ENCODE measurements at places on chromosomes 2 and 18. TPM values are rescaled to one million over a fixed set of nuclear protein-coding genes. Genes with fewer than 3 reads are reported as not detected.

The REG3G gene
- total RNA-seq = not detected

The HOXD11 gene
- total RNA-seq = not detected

The GALNT5 gene
- total RNA-seq = 0.67 TPM

The RPRM gene
- 1.1 TPM for total RNA-seq

The NT5C1B gene
- not detected for total RNA-seq

- no peak overlapping the region for H3K27ac ChIP-seq
- no peak overlapping the region for H3K4me3 ChIP-seq
- no peaks in the 10 kb centered on the region for H3K27me3 ChIP-seq
- no peak for DNase-seq
- H3K4me1 ChIP-seq = peaks cover 17% of the 10 kb centered on the region
Observed at GRCh38 chr2:237538901-237539300, 27.5 kb upstream of the PRLH start.

- no peak overlapping the region for H3K4me3 ChIP-seq
- H3K36me3 ChIP-seq = no peaks in the 10 kb centered on the region
- peaks cover 20% of the 10 kb centered on the region for H3K4me1 ChIP-seq
Observed at GRCh38 chr18:8825273-8825672, 119.9 kb downstream of the MTCL1 start.

DNA sequence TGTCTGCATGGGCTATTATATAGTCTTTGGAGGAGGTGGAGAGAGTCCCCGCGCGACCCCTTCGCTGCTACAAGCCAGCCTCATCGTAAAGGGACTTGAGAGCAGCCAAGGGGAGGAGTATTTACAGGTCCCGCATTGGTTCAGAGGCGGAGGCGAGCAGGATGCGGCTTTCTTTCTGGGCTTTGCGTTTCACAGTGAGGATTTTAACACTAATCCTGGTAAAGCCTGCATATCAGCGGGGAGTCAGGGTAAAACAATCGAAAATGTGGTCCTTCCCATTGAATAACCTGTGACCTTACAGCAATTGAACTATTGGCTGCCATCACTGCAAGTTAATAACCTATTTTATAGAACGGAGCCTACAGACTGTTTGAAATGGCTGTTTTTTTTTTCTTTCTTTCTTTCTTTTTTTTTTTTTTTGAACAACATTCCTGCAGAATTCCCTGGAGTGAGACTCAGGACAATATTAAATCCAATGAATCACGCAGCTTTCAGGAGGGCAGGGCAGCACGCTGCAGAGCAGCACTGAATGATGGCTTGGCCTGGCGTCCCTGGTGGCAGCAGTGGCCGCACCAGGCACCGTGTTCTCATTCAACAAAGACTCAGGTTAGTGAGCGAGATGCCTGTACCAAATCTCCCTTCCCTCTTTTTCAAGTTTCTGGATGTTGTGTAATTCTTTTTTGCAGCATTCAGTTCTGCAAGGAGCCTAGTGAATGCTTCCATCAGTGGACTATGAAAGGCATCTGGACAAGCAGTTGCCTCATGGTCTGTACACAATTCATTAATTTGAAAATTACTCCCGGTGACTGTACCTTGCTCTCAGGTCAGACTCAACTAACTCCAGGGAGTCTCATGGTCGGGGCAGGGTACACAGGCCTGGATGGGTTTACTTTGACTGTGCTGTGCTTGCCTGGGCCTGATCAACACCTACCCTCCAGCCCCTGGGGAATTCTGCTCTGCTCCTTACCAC, 19.8 kb downstream of the SMIM21 start:
- DNase-seq = no peak
- no peaks in the 10 kb centered on the region for H3K36me3 ChIP-seq
- no peaks in the 10 kb centered on the region for H3K4me1 ChIP-seq
- no peaks in the 10 kb centered on the region for H3K27me3 ChIP-seq

DNA sequence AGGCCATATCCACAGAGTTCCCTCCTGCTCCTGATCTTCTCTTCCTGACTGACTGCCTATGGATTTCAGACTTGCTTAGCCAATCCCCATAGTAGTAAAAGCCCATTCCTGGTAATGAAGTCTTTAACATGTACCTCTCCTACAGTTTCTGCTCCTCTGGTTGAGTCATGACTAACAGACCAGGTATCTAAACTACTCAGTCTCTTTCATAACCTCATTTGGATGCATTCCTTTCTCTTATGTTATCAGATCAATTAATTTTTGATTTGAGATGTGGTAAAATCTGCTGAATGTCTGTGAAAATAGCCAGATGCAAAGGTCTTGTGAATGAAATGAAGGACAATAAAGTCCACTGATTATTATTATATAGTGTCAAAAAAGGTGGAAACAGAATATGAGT, 198.0 kb downstream of the NBAS start:
- no peaks in the 10 kb centered on the region for H3K27me3 ChIP-seq
- no peak overlapping the region for H3K4me3 ChIP-seq
- no peak overlapping the region for H3K27ac ChIP-seq
- DNase-seq = no peak
- peaks cover 14% of the 10 kb centered on the region for H3K36me3 ChIP-seq

Measured in right atrium auricular region (tissue), 2 donors.